Glutamatergic neuron (in vitro differentiated cells): ENCODE measurements at places on chromosomes 12 and 14. TPM values are rescaled to one million over a fixed set of nuclear protein-coding genes. Genes with fewer than 3 reads are reported as not detected.

The TMPRSS12 gene
- not detected for total RNA-seq

The ITGA7 gene
- total RNA-seq, result 156 TPM

The ACTR6 gene
- total RNA-seq, result 36.0 TPM

The MANSC4 gene
- total RNA-seq, result not detected

The IGF1 gene
- not detected for total RNA-seq

The FAM90A1 gene
- 0.54 TPM for total RNA-seq

The FOXA1 gene
- total RNA-seq, result not detected

The MDGA2 gene
- 0.39 TPM for total RNA-seq
